ENCODE measurements at places on chromosomes 4 and X.
A peak's percentile ranks its signal among the peaks of the same experiment; 100 is the strongest.

- no peak for DNase-seq
Observed at GRCh38 chr4:184599492-184600135, 49.6 kb downstream of the CASP3 start.

GRCh38 chr4:149987330-149988086 is 90.7 kb upstream of the DCLK2 start:
- DNase-seq = no peak

- no peak for DNase-seq
Observed at GRCh38 chr4:138401334-138401733, 159.2 kb upstream of the SLC7A11 start.

DNA sequence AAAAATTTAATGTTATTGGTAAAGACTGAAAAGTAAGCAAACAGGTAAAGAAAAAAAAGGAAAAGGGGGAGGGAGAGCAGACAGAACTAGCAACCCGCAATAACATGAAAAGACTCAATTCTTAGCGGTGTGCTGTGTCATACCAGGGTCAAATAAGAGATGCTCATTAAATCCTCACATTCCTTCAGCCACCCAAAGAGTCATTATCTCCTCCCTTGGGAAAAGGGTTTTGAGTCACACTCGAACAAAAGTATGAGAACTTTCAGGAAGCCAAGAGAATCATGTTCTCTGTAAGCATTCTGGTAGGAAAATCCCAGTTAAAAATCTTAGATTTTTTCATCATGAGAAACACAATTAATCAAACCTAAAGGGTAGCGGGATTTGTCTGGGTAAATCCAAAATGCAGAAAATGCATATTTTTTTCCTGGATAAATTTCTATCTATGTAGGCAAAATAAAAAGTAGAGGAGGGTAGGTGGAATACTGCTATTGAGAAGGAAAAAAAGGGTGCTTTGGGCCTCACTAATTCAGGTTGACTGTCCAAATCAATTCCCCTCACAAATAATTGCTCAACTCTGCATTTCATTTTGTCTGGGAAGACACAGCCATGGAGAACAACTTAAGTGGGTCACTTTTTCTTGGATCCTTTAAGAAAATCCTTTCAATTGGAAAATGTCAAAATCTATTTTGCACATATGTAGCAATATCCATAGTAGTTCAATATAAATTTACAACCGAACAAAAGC is 23.2 kb downstream of the TNIP3 start:
- DNase-seq = no peak

- no peak for DNase-seq
Observed at GRCh38 chr4:142960867-142961644, 115.0 kb upstream of the INPP4B start.

DNA sequence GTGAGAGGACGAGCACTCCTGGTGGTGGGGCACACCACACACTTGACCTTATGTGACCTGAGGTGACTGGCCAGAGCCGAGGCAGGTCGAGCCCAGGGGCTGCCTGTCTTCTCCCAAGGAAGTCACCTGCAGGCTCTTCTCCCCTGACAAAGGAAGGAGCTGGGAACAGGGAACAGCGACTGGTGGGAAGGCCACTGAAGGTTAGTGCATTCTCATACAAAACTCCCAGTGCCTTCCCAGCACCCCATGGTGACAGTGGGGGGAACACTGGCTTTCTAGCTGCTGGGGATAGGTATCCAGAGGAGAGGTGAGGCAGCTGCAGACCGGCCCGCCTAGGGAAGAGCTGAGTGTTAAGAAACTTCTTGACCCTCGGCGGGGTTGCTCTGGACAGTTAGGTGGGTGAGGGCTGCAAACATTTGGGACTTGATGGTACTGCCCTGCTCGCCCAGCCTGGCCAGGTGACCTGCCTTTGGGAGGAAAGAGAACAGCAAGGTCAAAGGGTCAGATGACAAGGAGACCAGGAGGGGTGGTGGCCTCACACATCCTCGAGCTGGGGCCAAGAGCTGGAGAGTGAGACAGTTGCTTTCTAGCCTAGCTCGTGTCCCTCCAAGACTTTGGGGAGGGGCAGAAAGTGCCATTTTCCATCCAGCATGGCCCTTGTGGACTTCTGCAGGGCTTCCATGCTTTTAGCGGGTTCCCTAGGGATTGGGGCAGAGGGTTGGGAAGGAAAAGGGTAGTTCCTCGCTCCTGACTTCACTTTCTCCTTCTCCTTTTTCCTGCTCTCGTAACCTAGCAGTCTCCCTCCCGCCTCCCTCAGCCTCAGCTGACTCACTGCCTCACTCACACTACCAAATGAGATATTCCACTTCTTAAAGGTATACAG is 2.7 kb downstream of the NALF2 start:
- no peak for DNase-seq

- no peak for DNase-seq
Observed at GRCh38 chr4:33802578-33802977, 2441.7 kb downstream of the ARAP2 start.

DNA sequence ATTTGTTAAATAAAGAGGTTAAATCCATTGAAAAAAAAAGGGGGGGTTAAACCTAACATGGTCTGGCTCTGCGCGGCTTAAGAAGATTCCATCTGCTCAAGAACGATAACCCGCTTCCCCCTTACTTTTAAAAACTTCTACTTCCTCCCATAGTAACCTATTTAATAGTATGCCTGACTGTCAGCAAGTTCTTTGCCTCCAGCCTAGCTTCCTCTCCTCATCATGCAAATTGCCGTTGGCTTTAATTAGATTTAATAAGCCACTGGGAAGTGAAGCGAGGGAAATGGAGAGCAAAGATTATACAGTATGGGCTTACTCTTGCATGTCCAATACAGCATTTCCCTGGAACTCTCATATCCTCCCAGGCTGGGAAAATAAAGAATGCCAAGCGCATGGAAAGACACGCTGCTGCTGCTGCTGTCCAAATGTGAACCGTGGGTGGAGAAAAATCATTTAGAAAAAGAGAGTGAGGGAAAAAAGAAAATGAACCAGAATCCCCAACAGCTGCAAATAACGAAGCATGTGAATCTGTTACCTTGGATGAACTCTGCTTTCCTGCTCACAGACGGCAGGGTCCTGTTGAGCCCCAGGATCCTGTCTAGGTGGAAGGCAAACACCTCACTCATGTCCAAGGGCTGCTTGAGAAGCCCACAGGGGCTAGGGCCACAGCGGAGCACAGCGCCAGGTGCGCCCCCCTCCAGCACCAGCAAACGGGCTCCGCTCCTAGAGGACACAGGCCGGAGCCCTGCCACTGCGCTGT is 2.7 kb downstream of the GASK1B start:
- DNase-seq = no peak

GRCh38 chr4:148716431-148717052 is 274.3 kb upstream of the NR3C2 start:
- DNase-seq = no peak

DNA sequence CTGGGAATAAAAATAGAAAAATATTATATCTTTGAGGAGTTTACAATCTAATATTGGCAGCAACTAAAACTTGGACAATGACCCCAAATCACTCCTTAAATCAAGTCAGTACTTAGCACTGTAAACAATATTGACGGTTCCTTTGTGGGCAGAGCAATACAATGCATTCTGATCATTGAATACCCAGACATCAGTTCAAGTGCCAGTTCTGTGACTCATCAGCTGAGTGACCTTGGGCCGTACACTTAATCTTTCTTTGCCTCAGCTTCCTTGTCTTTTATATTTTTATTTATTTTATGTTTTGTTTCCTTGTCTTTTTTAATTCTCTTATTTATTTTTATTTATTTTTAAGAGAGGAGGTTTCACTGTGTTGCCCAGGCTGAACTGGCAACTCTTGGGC is 112.2 kb upstream of the ANXA3 start:
- DNase-seq = no peak

GRCh38 chr4:86961116-86961515 is 26.3 kb downstream of the AFF1 start:
- no peak for DNase-seq

- no peak for DNase-seq
Observed at GRCh38 chrX:102837847-102838246, 99.2 kb upstream of the RAB40AL start.

DNA sequence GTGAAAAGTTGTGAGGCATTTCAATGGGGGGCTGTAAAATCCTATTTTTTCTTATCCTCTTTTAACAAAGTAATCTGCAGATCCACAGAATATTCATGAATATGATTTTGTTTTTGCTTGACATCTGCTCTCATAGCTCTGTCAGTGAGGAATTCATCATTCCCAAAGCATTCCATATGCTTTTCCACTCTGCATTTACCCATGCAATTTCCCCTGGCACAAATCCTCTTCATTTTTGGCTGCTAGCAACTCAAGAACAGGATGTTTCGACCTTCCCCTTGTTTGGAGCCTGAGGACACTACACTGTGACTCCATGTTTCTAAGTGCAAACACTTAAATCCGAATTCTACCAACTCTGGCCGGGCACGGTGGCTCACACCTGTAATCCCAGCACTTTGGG is 48.5 kb downstream of the KLHL15 start:
- DNase-seq = no peak

DNA sequence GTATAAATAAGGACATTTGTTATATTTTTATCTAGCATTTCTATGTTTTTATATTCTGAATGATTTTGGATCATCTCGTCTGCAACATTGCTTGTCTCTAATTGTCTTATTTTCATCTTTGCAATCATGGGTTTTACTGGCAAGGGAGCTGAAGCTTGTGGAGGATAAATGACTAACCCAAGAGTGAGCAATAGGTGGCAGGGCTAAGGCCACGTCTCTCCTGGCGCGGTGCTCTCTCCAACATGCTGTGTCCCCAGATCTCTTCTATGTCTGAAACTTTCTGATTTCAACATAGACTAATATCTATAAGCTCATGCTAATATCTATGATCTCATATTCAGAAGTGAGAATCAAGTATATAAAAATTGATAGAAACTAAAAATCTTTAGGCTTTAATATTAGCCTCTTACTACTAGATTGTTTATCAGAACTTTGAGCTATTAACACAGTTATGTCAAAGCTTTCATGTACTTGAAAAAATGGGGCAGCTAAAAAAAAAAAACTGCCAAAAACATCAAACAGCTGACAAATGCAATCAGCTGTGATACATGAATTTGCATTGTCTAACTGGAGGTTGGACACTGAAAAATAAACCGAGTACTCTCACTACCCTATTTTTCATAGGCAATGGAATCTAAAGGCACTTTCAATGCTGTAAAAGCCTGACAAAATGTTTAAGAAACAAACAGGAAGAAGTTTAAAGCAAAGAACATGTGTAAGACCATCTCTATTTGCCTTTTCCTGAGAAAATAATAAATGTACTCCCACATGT is 169.2 kb downstream of the TMA16 start:
- peak; percentile 16 for DNase-seq

- DNase-seq = no peak
Observed at GRCh38 chr4:98148856-98149255, 5.6 kb upstream of the STPG2 start.

DNA sequence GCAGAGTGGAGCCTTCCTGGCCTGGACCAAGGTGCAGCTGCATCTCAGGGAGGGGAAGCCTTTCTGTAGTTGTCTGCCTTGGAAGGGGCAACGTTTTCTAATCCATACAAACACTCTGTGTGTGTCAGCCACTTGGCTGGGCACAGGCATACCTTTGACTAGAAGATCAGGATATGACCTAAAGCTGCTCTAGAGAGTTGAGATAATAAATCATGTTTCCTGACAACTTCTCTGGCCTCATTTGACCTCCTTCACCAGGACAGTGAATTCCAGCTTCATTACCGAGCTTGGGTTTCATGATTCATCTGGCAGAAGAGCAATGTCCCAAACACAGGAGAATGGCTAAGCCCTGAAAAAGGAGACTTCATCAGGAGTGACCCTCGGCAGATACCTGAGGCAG is 89.6 kb upstream of the KIT start:
- no peak for DNase-seq

DNA sequence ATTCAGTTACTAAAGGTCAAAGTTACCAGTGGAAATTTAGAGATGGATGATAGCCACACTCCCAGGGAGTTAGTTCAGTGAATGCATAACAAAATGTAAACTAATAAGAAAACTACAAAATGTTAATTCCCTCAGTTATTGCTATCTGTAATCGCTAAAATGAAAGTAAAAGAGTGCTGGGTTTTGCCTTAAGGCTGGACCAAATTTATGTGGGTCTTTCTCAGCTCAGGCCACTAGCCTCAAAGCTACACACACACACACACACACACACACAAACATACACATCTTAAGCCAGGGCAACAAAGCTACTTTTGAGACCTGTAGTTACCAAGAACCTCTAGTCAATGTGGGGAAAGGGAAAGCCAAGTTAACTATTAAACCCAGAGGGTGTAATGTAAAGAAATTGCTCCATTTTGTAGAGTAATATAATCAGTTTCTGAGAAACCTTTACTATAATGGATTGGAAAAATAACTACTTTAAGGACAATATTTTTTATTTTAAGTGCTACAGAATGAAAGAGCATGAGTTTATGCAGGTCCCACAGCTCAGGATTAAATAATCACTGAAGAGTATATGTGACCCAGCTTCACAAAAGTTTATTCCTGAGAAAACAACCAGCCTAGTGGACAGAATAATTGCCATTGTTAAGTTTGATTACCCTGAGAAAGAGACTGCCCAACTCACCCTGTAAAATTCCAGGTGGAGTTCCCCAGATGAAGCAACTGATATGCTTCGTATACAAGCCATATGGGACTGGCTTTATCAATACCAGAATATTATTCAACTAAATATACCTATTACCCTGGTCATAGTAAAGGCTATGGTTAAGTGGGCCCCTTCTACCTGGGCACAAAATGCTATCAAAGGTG is 8.9 kb upstream of the UGT2A3 start:
- peak; percentile 1 for DNase-seq

- DNase-seq = no peak
Observed at GRCh38 chr4:173801876-173802661, 272.0 kb upstream of the HAND2 start.

GRCh38 chr4:146073517-146073916 is 102.0 kb upstream of the LSM6 start:
- no peak for DNase-seq

GRCh38 chr4:77952457-77952856 is 89.8 kb downstream of the MRPL1 start:
- DNase-seq = no peak

DNA sequence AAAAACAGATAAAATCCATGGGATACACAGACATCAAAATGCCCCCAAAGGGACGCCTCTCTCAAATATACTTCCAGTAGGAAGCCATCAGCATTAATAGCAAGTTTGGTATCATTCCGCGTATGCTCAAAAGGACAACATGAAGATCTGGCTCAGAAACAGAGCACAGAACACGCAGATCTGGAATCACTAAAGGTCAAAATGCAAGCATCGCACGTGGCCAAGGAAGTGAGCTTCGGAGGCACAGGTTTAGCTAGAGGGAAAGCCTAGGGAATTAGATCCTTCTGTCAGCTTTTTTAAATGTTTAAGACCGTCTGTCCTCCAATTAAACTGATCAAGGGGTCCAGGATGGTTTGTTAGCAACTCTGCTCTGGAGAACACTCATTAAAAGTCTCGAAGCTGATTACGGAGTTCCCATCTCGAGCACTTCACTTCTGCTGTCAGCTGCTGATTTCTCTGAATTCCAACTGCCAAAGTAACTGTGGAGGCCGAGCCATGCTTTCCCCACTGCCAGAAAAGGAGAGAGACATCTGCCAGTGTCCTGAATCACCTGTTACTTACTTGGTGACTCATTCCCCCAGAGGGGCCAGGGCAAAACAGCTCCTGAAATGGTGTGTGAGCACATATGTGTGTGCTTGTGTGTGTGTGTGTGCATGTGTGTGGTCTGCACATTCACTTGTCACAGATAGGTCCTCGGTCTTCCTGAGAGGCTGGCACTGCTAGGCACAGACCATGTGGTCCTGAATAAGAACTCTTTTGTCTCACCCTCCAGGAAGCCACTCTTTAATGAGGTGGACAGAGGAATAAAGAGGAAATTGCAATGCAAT is 177.7 kb upstream of the PPARGC1A start:
- DNase-seq = no peak

- DNase-seq = no peak
Observed at GRCh38 chrX:9390693-9391368, 74.0 kb upstream of the TBL1X start.

- DNase-seq = no peak
Observed at GRCh38 chr4:121144021-121144420, 20.1 kb downstream of the TNIP3 start.

Measured in GM20000 (cell line).